ENCODE measurements at places on chromosomes 11 and 22. TPM values are rescaled to one million over a fixed set of nuclear protein-coding genes. Genes with fewer than 3 reads are reported as not detected.
A peak's percentile ranks its signal among the peaks of the same experiment; 100 is the strongest.

GRCh38 chr11:100928426-100928825 lies 201.2 kb downstream of the PGR start:
- H3K4me3 ChIP-seq, result no peak overlapping the region
- H3K27me3 ChIP-seq, result no peaks in the 10 kb centered on the region
- H3K36me3 ChIP-seq, result no peaks in the 10 kb centered on the region
- H3K4me1 ChIP-seq, result no peaks in the 10 kb centered on the region
- DNase-seq, result no peak

GRCh38 chr11:22263613-22264012 lies 70.7 kb downstream of the ANO5 start:
- no peak for DNase-seq
- no peak overlapping the region for H3K27ac ChIP-seq
- H3K27me3 ChIP-seq, result no peaks in the 10 kb centered on the region
- H3K4me1 ChIP-seq, result no peaks in the 10 kb centered on the region
- H3K4me3 ChIP-seq, result no peak overlapping the region

GRCh38 chr11:122359081-122359571 lies 243.1 kb upstream of the BLID start:
- no peaks in the 10 kb centered on the region for H3K27me3 ChIP-seq
- H3K4me3 ChIP-seq, result no peak overlapping the region
- H3K36me3 ChIP-seq, result no peaks in the 10 kb centered on the region
- H3K4me1 ChIP-seq, result no peaks in the 10 kb centered on the region
- no peak for DNase-seq
- no peak overlapping the region for H3K27ac ChIP-seq

DNA sequence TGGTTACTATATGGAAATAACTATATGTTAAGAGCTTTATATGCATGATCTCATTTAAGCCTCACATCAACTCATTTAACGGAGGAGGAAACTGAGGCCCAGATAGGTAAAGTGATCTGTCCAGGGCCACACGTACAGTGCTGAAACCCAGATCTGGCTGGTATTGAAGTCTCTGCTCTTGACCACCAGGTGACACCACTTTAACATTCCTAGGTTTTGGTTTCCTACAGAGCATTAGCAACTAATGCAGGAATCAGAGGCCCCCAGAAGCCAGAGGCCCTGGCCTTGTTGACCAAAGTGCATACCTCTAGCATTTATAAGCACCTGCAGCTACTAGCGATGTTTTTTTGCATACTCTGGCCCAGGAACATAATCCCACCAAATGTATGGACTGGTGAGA lies 12.9 kb upstream of the LIMK2 start:
- H3K4me1 ChIP-seq, result no peaks in the 10 kb centered on the region
- H3K27ac ChIP-seq, result no peak overlapping the region
- no peaks in the 10 kb centered on the region for H3K27me3 ChIP-seq
- H3K36me3 ChIP-seq, result no peaks in the 10 kb centered on the region
- no peak for DNase-seq

DNA sequence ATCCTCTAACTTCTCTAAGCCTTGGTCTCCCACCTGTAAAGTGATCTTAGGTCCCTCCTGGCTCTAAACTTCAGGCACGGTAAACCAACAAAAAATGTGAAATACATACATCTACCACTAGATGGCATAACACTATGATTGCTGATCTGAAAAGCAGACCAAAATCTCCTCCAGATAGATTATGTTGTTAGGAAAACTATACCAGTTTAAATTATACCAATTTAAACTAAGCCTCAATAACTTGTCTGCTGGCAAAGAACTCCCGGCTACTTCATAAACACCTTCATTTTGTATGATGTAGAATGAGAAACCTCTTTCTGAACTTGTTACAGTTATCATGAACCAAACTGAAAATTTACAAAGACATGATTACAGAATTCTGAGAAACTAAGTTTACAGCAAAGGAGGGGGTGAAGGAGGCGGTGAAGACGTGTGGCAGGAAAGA lies 85.9 kb downstream of the SBF2 start:
- peaks cover 2% of the 10 kb centered on the region for H3K4me1 ChIP-seq
- H3K36me3 ChIP-seq, result no peaks in the 10 kb centered on the region
- no peak overlapping the region for H3K4me3 ChIP-seq
- H3K27ac ChIP-seq, result no peak overlapping the region

GRCh38 chr22:27934069-27934468 lies 15.0 kb upstream of the PITPNB start:
- no peaks in the 10 kb centered on the region for H3K4me1 ChIP-seq
- H3K36me3 ChIP-seq, result no peaks in the 10 kb centered on the region
- H3K27me3 ChIP-seq, result no peaks in the 10 kb centered on the region
- no peak overlapping the region for H3K27ac ChIP-seq

DNA sequence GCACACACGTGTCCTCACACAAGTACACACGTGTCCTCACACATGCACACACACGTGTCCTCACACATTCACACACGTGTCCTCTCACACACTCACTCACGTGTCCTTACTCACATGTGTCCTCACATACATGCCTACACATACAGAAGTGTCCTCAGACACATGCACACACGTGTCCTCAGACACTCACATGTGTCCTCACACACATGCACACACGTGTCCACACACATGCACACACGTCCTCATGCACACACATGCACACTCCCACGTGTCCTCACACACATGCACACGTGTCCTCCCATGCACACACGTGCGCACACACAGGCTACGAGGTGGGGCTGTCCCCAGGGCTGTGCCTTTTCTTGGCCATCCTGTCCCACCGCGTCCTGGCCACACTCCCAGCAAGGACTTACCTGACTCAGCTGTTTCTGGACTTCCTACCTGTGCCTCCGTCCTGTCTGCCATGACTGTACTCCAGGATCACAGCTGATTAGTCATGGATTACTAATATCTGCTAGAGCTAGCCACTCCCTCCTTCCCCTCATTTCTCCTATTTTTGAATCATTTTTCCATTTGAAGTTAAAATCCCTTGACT lies 990.2 kb downstream of the BRD1 start:
- H3K27ac ChIP-seq, result no peak overlapping the region
- H3K4me3 ChIP-seq, result no peak overlapping the region
- DNase-seq, result no peak
- no peaks in the 10 kb centered on the region for H3K36me3 ChIP-seq
- no peaks in the 10 kb centered on the region for H3K4me1 ChIP-seq
- no peaks in the 10 kb centered on the region for H3K27me3 ChIP-seq

DNA sequence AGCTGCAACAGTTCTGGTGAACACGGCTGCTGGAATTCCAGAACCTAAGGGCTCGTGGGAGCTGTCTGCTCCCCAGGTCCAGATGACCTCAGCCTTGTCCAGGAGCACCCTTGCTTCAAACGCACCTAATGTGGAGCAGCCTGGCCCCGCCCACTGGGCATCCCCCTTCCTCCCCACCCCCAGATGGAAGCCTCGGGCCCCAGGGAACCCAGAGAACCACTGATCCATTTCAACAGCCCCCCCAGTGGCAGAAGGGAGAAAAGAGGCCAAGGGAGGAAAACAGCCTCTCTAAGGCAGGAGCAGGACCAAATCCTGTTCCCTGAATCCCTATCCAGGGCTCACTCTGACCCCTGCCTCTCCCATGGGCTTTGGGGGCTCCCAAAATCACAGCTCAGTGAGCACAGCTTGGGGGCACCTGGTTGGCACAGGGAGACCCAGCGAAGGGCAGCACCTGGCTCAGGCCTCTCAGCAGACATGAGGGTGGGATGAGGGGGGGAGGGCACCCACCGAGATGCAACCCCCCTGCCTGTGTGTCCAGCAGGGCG lies 1.2 kb downstream of the CYTH4 start:
- no peaks in the 10 kb centered on the region for H3K4me1 ChIP-seq
- no peak for DNase-seq

GRCh38 chr11:83922318-83922717 lies 636.2 kb upstream of the CCDC90B start:
- no peaks in the 10 kb centered on the region for H3K4me1 ChIP-seq
- DNase-seq, result no peak
- no peaks in the 10 kb centered on the region for H3K27me3 ChIP-seq
- H3K36me3 ChIP-seq, result no peaks in the 10 kb centered on the region

DNA sequence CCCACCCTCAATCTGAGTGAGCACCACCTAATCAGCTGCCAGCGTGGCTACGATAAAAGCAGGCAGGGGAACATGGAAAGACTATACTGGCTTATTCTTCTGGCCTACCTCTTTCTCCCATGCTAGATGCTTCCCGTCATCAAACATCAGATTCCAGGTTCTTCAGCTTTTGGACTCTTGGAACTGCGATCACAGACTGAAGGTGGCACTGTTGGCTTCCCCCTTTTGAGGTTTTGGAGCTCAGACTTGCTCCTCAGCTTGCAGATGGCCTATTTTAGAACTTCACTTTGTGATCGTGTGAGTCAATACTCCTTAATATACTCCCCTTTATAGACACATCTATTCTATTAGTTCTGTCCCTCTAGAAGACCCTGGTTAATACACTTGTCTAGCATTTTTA lies 543.7 kb upstream of the RAG2 start:
- H3K4me1 ChIP-seq, result no peaks in the 10 kb centered on the region
- H3K4me3 ChIP-seq, result no peak overlapping the region
- DNase-seq, result no peak
- H3K27me3 ChIP-seq, result no peaks in the 10 kb centered on the region
- no peaks in the 10 kb centered on the region for H3K36me3 ChIP-seq

DNA sequence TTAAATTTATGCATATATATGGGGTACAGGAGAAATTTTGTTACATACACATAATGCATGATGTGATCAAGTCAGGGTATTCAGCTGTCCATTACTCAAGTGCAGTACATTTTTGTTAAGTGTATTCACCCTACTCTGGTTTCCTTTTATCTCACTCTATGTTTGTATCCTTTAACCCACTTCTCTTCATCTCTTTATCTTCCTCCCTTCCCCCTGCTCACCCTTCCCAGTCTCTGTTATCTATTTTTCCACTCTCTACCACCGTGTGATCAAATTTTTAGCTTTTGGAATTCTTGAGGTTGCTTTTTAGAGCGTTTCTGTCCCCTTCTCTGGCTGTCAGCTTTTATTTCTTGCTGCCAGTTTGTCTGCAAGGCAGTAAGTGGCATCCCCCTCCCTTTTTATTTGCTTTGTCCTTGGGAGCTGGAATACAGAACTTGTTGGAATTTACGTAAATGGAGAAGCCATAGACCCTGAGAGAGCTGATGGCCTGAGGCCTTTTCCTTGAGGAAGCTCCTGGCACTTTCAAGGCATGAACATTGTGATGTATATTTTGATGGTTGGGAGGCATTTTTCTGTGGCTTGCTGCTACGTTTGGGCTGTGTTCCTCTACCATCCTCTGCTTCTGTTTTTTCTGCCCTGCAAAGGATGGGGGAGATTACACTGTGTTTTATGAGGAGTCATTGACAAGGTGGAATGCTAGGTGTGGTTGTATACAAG lies 148.6 kb downstream of the LDLRAD3 start:
- H3K4me3 ChIP-seq, result no peak overlapping the region
- H3K4me1 ChIP-seq, result no peaks in the 10 kb centered on the region
- no peak overlapping the region for H3K27ac ChIP-seq

- no peak overlapping the region for H3K27ac ChIP-seq
- H3K27me3 ChIP-seq, result no peaks in the 10 kb centered on the region
- H3K4me1 ChIP-seq, result peaks cover 9% of the 10 kb centered on the region
- no peak for DNase-seq
- peak overlapping the region; percentile 91 for H3K4me3 ChIP-seq
These were observed 904 bp downstream of the C2CD3 start for GRCh38 chr11:74169738-74170458.

DNA sequence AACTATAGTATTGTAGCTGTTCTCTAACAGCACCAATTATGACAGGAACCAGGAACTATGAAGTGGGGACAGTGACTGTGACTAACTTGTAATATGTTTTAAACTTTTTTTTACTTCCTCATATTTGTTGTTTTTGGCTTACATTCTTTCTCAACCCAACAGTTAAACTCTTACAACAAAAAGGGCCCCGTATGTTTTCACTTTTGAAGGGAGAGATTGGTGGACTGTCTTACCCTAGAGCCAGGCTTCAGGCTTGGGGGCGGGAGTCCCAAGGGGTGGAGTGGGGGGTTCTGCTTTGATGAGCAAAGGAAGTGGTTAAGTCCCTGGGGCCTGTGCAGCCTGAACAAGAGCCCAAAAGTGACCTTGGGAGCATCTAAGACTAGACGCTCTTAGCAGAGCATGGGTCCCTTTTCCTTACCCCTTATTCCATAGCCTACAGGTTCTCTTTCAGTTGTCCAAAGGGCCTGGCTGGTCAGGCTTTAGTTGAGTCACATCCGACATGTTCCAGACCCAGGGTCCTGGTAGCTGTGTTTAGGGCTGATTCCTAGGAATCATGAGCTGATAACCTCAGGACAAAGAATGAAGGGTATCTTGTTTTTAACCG lies 38.8 kb downstream of the STIM1 start:
- no peak overlapping the region for H3K4me3 ChIP-seq
- no peaks in the 10 kb centered on the region for H3K27me3 ChIP-seq
- no peak for DNase-seq
- peaks cover 8% of the 10 kb centered on the region for H3K4me1 ChIP-seq

- H3K36me3 ChIP-seq, result no peaks in the 10 kb centered on the region
- H3K27ac ChIP-seq, result no peak overlapping the region
- no peaks in the 10 kb centered on the region for H3K4me1 ChIP-seq
These were observed 2.9 kb upstream of the MMP3 start for GRCh38 chr11:102846292-102846691.

DNA sequence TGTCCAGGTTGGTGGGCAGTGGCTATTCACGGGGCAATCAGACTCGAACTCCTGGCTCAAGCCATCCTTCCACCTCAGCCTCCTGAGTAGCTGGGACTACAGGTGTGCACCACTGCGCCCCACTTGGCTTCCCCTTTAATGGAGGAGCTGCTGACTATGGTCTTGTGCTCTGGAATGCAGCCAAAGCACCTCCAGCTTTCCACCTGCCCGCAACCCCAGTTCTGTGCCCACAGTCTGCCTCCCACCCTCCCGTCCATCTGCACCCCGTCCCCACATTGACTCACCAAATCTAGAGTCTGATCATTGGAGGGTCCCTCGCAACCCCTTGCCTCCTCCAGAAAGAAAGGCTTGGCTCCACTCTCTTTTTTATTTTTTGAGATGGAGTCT lies 41.0 kb downstream of the KCNJ4 start:
- H3K27ac ChIP-seq, result no peak overlapping the region
- no peaks in the 10 kb centered on the region for H3K36me3 ChIP-seq
- H3K4me3 ChIP-seq, result no peak overlapping the region

GRCh38 chr11:121337740-121338272 lies 45.2 kb downstream of the SC5D start:
- H3K4me1 ChIP-seq, result peaks cover 7% of the 10 kb centered on the region
- DNase-seq, result no peak
- no peak overlapping the region for H3K27ac ChIP-seq
- H3K4me3 ChIP-seq, result no peak overlapping the region

GRCh38 chr11:117631336-117632140 lies 165.5 kb downstream of the DSCAML1 start:
- no peak overlapping the region for H3K4me3 ChIP-seq
- H3K4me1 ChIP-seq, result no peaks in the 10 kb centered on the region
- H3K27ac ChIP-seq, result no peak overlapping the region

Gene MTMR2
- total RNA-seq, result 25.4 TPM

Gene LRRC74B
- not detected for total RNA-seq

Gene SF3B2
- 191 TPM for total RNA-seq

Gene MIAT
- total RNA-seq, result 0.36 TPM

Gene SCGB1A1
- 11.6 TPM for total RNA-seq

Gene RFPL2
- total RNA-seq, result not detected

Gene MISFA
- total RNA-seq, result not detected

Gene SNX32
- total RNA-seq, result 1.6 TPM

Gene TUBGCP6
- 47.1 TPM for total RNA-seq

Gene CPT1B
- total RNA-seq, result 10.6 TPM
